Activated CD4-positive, alpha-beta T cell treated with anti-CD3 and anti-CD28 coated beads, Interleukin-2, amount 10 ng/mL, durations not matched to agents 24 days and 14 days (primary cell): ENCODE measurements at places on chromosomes 2 and 18. TPM values are rescaled to one million over a fixed set of nuclear protein-coding genes. Genes with fewer than 3 reads are reported as not detected.

DNA sequence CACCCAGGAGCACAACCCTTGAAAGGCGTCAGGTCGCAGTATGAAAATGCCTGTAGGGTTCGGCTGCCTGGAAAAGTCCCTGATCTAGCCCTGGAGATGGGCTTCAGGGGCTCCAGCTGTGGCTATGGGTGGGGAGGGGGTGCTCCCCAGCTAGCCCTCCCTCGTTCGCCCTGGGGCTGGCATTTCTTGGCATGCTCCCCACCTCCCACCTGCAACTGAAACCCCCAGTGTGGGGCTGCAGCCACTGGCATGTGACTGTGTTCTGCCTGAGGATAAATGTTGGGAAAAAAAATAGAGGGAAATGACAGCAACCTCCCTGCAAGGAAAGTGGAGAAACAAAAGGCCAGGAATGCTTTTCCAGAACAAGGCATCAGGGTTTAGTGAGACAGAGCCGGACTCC is 109.2 kb downstream of the COPS8 start:
- no peak for DNase-seq

DNA sequence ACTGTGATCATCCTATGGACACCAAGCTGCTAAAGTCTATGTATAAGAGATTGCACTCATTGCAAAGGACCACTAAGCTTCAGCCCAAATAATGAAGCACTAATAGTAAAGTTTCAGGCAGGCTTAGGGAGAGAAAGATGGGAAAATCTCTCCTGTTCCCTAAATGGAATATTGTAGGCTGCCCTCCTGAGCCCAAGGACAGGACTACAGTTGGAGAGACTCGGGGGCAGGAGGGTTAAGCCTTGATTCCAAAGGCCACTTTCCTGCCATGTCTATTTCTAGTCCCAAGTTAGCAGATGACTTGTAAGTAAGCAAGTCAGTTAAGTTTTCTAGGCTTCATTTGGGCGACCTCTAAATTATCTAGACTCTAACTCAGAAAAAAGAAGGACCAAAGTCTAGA is 9.0 kb downstream of the TMEM247 start:
- DNase-seq = no peak

DNA sequence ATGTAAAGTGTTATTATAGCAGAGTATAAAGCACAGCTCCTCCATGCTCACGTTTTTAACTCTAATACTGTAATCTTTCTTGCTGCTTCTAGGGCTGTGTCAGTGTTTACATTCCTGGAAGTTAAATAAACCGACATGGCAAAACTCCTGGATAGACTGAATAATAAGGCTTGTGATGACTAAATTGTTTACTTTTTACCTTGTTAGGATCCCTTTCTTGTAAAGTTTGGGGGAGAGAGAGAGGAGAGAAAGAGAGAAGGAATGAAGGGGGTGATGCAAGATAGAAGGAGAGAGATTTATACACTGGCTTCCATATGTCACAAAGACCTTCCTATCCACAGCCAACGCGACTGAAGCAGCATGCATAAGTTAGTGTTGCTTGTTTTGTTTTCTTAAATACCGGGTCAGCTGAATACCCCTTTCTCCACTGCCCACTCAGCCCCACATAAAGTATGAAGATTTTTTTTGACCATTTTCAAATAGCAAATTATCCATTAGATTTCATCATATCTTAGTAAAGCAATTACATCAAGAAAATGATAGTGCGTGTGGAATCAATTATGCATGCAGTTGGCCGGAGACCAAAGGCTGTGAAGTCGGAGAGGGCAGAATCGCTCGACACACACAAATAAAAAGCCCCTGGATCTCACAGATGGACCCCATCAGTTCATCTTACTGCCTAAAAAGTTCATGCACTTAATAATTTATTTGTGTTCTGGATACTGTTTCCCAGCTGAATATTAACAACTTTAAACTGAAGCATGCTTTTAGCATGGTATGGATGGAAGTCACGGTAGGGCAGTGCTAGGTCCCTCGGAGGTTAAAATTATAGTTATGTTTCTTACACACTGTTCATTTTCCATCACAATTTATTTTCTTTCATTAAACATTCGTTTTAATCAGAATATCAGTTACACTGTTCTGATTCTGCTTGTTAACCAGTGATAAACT is 20.1 kb downstream of the BCL11A start:
- no peak for DNase-seq

DNA sequence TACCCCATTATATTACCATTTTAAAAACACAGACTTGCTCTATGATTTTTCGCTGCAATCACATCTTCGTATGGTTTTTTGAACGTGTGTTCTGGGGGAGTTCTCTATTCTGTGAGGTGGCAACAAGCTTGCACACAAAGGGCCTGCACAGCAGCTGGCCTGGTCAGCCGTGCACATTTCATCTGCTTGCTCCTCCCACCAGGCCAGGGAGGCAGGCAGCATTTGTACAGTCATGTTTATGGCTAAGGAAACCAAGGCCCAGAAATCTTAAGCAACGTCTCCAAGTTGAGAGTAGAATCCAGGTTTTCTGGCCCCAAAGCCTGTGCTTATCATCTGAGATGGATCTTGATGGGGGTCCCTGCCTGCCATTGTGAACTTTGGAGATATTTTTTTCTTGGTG is 106.4 kb upstream of the SMIM21 start:
- DNase-seq = no peak

GRCh38 chr2:112156152-112156986 is 18.2 kb downstream of the FBLN7 start:
- DNase-seq = peak; percentile 83

Gene CIDEA
- total RNA-seq = not detected in 2 replicates

GRCh38 chr2:234363011-234363487 is 133.8 kb downstream of the ARL4C start:
- DNase-seq = no peak

Gene MAL
- total RNA-seq = 166 and 167 TPM in 2 replicates

Gene GCG
- total RNA-seq = not detected in 2 replicates

DNA sequence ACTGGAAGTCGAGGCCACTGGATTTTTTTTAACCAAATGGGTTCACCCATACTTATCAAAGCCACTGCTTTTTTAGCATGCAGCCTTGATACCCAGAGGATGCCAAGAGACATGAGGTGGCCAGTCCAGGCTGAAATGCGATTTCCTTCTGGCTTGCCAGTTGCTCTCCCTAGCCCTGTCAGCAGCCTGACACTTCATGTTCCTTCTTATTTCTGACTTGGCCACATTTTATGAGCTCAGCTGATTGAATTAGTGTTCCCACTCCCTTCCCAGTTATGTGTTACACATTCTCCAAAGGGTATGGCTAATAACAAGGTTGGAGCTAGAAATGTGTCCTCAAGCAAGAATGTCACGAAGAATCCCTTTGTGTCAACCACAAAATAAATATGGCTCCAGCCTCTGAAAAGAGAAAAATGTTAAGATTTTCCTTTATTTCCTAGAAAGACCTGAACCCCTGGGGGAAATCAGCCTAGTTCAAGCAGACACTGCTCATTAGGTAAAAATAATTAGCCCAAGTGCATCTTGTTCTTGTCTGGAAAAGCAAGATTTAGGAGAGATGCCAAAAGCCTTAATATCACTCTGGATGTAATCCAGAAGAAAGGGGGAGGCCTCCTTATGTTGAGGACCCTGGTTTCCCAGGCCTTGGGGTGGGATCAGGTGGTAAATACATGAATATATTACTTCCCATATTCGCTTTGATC is 121.7 kb upstream of the TACR1 start:
- no peak for DNase-seq

Gene ILKAP
- 74.4 and 77.4 TPM in 2 replicates for total RNA-seq

GRCh38 chr2:134119117-134119712 is 134.7 kb upstream of the MGAT5 start:
- DNase-seq = no peak

DNA sequence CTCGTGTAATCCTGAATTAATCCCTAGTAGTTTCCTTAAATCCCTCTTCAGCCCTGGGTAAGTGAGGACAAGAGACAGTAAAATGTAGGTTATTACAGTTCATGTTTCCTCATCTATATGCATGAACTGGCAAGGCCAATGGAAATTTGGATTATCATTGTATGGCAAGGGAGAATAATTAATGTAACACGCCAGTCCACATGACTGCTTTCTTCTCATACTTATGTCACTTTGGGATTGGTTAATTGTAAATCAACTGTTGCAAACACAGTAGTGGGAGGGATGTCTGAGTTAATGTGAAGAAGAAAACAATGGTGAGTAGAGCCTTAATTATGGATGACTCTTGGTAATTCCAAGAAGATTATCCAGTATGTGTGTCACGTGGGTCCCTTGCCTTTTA is 1.7 kb upstream of the SERPINB7 start:
- DNase-seq = no peak

DNA sequence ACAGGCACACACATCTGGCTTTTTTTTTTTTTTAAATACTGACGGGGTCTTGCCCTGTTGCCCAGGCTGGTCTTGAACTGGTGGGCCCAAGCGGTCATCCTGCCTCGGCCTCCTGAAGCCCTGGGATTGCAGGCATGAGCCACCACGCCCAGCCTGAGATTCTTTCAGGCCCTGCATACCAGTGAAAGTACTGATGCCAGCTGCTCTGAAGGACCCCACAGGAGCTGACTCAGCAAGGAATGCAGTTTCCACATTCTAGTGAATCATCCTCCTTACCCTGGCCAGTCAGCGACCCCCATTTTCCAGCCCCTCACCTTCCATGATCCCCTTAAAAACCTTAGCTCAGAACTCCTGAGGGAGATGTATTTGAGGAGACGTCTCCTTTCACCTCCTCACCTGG is 5.8 kb upstream of the DTYMK start:
- DNase-seq = no peak

Gene LYPD6
- not detected in 2 replicates for total RNA-seq

DNA sequence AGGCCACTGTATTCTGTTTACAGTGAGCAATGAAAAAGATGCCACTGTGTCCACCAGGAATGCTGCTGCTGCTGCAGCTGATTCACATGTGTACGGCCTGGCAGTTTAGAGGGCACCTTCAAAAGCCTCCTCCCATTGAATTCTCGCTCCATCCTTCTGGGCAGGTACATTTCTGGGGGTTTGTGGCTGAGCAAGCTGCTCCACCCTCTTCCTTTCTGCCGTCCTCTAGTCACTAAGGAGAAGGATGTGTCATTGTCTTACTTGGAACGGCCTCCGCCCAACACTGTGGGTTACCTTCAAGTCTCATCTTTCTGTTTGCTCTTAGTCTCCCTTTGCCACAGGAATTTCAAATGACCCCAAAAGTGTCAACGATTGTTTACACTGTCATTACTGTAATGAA is 182.0 kb downstream of the ZBTB7C start:
- peak; percentile 79 for DNase-seq

Gene ITGB6
- not detected in 2 replicates for total RNA-seq

Gene ST8SIA5
- total RNA-seq = not detected in 2 replicates

Gene HOXD13
- total RNA-seq = not detected in 2 replicates

DNA sequence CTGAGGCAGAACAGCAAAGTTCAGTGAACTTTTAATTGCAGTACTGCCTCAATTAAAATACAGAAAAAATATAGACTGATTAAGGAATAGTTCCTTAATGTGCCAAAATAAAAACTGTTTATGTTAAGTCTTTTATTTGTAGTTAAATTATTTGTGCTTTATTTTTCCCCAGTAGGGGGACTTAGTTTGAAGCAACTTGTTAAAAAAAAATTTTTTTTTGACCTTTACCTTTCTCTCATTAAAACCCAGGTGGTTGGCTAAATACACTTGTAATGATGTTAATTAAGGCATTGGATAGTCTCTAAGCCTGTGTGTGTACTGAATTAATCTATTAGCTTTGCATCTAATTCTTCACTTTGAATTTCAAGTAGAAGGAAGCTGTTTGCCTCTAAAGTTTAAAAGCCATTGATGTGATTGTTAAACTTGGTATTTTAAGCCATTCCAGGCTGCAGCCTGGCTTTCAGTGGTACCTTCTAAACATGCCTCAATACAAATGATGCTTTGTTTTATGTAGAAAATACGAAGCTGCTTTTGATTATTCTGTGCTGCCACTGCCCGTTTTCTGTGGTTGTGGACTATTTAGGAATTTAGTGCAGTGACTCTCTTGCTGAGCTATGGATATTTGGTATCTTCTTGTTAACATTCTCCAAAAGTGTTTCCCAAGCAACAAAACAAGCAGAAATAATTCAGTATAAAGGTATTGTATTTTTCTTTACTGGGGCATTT is 102.9 kb downstream of the TANC1 start:
- no peak for DNase-seq
